ENCODE measurements at places on chromosomes 4 and X.

DNA sequence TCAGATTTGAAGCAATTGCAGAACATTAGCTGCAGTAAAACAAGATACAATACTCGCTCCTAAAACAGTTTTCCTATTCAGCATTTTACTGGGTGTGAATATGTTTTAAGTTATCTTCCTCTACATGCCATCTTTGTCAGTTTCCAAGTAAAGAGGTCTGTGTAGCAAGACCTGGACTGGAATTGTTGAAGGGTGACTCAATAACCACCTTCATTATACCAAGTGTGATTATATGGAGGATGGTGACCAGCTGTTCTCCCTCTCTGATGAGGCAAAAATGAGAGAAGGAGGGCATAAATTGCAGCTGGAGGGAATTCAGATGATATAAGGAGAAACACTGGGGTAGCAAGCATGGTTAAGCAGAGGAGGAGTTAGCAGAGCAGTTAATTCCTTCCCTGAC lies 922.1 kb upstream of the SLIT2 start:
- DNase-seq: no peak

- no peak for DNase-seq
These were observed 139.7 kb downstream of the TSPAN5 start for GRCh38 chr4:98518559-98519267.

DNA sequence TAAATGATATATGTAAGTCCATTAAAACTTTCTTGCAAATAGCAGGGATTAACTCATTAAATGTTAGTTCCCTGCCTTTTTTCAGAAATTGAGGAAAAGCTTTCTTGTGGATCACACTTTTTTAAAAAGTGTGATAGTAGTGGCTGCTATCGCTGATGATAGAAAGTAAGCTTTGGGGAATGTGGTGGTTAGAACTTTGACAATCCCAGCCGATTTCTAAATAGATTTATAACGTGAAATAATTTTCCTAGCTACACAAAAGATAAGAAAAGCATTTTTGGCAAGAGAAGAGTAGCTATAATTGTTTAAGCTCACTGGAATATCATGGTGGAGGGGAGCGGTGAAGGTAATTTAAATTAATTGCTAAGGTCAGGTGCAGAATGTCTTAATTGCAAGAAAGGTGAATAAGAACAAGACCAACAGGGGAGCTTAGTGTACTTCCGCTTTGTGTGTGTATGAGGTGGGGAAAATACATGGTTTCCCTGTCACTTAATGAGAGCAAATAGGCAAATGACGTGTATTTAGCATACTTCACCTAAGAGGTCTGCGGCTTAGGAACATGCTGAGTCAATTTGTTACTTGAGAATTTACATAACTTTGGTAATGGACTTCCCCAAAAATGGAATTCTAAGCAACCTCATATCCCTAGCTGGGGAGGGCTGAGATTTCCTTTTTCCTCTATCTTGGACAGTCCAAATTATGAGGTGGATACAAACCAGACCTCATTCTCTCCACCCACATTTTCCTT lies 11.7 kb upstream of the IL21 start:
- no peak for DNase-seq

- no peak for DNase-seq
These were observed 20.3 kb downstream of the FUNDC2 start for GRCh38 chrX:155046811-155047528.

DNA sequence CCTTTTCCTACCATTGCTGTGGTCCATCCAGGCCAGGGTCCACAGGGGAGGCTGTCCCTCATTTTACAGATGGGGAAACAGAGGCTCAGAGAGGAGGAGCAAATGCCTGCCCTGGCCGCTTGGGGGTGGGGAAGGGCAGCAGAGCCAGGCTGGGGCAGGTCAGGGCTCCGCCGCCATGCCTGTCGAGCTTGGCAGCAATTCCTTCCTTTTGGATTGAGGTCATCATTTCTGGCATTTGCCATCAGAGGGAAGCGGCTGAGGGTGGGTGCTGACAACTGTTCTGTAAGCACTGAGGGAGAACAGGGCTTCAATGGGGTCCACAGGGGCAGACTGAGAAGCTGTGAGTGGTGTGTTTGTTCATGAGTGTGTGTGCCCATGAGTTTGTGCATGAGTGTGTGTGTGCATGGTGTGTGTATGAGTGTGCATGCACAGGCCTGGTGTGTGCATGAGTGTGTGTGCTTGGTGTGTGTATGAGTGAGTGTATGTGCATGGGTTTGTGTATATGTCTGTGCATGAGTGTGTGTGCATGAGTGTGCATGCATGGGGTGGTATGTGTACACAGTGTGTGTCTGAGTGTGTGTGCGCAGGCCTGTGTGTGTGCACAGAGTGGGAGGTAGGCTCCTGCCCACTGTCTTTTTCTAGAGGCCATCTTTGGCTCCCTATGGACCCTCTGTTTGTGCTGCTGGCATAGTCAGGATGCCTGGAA lies 115.2 kb downstream of the SORCS2 start:
- DNase-seq: no peak

- DNase-seq: no peak
These were observed 13.0 kb downstream of the DKC1 start for GRCh38 chrX:154775419-154776349.

GRCh38 chr4:130486186-130486585 lies 1390.2 kb downstream of the C4orf33 start:
- peak; percentile 73 for DNase-seq

DNA sequence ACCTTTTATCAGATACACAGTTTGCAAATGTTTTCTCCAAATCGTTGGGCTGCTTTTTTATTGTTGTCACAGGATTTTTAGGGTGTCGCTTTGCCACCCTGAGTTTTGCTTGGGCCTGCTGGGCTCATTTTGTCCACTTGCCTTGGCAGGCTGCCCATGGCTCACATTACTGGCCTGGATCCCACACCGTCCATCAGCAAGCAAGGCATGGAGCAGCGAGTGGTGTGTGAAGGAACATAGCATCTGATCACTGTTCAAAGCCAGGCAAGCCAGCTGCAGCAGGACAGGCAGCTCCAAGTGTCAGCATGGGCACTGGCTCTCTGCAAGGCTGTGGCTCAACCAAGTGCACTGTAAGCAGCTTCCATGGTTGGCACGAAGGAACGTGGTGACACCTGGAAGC lies 261.4 kb upstream of the TECRL start:
- DNase-seq: no peak

DNA sequence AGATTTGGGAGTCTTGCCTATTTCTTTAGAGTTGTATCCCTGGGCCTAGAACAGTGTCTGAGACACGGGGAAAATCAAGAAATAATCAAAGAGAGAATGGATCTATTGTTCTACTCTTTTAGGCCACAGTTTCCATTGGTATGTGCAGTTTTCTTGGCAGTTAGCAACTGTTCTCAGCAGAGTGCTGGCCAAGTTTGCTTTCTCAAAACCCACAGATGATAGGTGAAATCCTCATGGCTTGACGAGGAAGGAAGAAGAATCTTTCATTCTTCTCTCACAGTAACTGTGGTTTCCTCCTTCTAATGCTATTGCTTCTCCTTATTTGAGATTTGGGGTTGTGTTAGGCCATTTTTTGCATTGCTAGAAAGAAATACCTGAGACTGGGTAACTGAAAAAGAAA lies 42.2 kb downstream of the AGA start:
- DNase-seq: no peak

- no peak for DNase-seq
These were observed 378.0 kb downstream of the CPXCR1 start for GRCh38 chrX:89124985-89125384.

DNA sequence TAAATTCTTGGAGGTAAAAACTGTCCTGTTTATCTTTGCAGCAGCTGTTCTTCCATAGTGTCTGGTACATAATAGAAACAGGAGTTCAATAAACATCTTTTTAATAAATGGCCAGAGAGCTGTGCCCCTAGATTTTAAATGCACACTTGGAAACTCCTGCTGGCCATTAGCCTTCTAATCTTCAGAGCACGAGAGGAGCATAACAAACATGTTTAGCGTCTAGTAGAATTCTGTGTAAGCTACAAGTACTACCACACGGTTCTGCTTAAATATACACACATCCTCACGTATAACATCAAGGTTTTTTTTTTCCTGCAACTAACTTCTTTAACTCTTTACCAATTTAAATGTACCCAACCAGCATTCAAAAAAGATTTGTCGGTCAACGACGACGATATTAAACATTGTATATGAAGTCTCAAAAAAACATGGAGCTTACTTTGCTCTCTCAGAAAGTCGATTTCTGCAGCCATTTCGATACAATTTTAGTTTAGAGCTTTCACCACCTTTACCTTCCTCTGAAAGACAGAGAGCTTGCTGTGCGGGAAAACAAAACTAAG lies 628 bp downstream of the SCLT1 start:
- DNase-seq: peak; percentile 10

- DNase-seq: no peak
These were observed 66.2 kb downstream of the MAGEA1 start for GRCh38 chrX:153245288-153245731.

- DNase-seq: no peak
These were observed 724 bp downstream of the THOC2 start for GRCh38 chrX:123731987-123732669.

DNA sequence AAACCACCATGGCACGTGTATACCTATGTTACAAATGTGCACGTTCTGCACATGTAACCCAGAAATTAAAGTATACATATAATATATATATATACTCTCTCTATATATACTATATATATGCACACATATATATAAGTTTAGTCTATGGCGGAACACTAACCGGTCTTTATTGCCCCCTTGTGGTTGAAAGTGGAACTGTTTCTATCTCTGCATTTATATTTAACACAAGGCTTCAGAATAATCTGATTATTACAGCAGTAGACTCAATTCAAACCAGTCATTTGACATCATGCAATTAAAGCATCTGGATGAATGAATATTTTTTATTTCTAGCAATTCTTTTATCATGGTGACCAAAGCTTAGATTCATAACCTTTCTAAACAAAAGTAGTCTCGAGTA lies 14.6 kb downstream of the RAB9B start:
- DNase-seq: peak; percentile 49

DNA sequence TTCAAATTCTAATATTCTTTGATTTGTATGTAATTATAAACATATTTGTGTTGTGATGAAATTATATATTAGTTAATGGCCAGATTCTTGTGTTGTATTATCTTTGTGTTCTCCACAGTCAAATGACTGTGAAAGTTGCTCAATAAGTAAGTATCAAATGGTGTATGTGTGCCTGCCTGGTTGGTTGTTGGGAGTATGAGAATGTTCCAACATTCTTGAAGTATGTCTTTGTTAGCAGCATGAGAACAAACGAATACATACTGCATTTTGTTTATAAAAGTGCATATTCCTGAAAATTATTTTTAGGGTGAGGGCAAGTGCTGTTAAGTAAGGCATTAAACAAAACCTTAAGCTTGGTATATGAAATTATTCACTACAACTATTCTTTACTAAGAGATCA lies 16.2 kb downstream of the ARHGEF38 start:
- DNase-seq: no peak

- no peak for DNase-seq
These were observed 150.5 kb upstream of the DDIT4L start for GRCh38 chr4:100340512-100341485.

DNA sequence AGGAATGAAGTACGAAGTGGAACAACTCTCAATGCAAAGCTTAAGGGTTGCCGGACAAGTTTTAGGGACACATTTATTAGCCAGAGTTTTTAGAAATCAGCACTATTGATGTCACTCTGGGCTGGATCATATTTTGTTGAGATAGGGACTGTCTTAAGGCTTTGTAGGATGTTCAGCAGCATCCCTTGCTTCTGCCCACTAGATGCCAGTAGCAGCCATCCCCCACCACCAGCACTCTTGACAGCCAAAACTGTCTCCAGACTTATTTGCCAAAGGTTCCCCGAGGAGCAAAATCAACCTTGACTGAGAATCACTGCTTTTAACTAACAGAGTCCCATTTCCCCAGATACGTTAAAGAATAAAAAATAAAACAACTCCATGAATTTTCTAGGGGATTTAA lies 1497.3 kb downstream of the STIM2 start:
- DNase-seq: peak; percentile 30

GRCh38 chr4:139167774-139168444 lies 9.1 kb downstream of the ELF2 start:
- DNase-seq: peak; percentile 57

- DNase-seq: no peak
These were observed 195.5 kb downstream of the PTTG2 start for GRCh38 chr4:38155589-38156294.

DNA sequence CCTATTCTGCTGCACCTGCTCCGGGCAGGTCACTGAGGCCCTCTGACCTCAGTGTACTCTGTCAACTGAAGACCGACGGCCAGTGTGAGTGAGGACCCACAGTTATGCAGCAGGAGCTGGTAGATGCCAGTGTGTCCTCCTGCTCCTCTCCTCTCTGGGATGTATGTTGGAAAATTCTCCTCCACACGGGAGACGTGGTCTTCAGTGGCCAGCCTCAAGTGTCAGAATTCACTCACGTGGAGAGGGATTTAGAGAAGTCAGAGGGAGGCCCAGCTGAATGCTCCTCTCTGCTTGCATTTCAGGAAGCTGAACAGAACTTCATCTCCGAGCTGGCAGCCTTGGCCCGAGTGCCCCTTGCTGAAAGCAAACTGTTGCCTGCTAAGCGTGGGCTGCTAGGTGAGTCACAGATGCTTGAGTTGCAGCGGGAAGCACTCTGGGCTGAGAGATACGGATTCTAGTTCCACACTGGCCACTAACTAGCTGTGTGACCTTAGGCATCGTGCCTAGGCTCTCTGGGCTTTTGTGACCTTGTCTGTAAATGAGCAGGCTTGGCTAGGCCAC lies 83.6 kb downstream of the CRMP1 start:
- DNase-seq: no peak

GRCh38 chrX:129706400-129707072 lies 32.2 kb upstream of the XPNPEP2 start:
- no peak for DNase-seq

- peak; percentile 25 for DNase-seq
These were observed 80.9 kb downstream of the CLDN34 start for GRCh38 chrX:10048076-10048475.

GRCh38 chr4:36269101-36269500 lies 12.3 kb upstream of the DTHD1 start:
- no peak for DNase-seq

- no peak for DNase-seq
These were observed 19.1 kb upstream of the ABRAXAS1 start for GRCh38 chr4:83503974-83504373.

- DNase-seq: no peak
These were observed 323.0 kb downstream of the INPP4B start for GRCh38 chr4:142523111-142523510.

GRCh38 chr4:176274441-176274840 lies 5.4 kb upstream of the ASB5 start:
- peak; percentile 78 for DNase-seq

DNA sequence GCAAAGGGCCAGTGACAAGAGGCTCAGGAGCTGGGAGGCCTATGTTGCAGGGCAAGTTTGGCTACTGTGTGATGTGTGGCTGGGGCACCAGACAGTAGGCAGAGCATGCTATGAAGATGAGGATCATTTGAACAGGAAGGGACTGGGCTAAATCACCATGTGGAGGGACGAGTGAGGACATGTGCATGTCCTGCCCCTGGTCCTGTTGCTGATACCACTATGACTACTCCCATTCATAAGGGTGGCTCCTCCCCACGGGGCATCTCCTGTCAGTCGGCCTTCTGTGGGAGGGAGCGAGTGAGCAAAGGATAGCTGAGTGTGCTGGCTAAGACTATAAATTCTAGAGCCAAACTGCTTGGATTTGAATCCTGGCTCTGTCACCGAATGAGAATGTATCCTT lies 139.2 kb downstream of the TMEM164 start:
- DNase-seq: no peak

- DNase-seq: no peak
These were observed 10.6 kb downstream of the ASMTL start for GRCh38 chrX:1442016-1442665.

Data from fibroblast of skin of back (primary cell).